ENCODE measurements at places on chromosomes 3 and 15.

GRCh38 chr3:67459796-67460195, 194.6 kb downstream of the SUCLG2 start:
- DNase-seq: no peak

DNA sequence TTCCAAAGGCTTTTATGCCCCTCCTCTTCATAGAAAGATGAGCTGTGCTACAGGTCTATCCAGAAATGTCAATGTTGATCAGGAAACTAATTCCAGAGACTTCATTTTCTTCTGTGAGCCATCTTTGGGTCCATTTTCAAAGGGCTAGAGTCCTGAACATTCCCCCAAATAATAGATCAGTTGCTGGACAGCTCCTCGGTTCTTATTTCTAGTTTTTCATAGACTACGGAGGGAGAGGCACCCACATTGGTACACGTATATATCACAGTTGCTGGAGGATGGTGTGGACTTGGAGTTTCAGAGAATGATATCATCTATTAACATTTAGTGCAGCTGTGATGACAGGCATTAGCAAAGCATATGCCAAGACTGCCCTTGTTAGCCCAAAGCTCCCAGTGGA, 59.1 kb downstream of the AGBL1 start:
- no peak for DNase-seq

- no peak for DNase-seq
Observed at GRCh38 chr3:112117841-112118571, 15.0 kb downstream of the GCSAM start.

- DNase-seq: no peak
Observed at GRCh38 chr15:62208884-62209283, 43.8 kb upstream of the C2CD4B start.

DNA sequence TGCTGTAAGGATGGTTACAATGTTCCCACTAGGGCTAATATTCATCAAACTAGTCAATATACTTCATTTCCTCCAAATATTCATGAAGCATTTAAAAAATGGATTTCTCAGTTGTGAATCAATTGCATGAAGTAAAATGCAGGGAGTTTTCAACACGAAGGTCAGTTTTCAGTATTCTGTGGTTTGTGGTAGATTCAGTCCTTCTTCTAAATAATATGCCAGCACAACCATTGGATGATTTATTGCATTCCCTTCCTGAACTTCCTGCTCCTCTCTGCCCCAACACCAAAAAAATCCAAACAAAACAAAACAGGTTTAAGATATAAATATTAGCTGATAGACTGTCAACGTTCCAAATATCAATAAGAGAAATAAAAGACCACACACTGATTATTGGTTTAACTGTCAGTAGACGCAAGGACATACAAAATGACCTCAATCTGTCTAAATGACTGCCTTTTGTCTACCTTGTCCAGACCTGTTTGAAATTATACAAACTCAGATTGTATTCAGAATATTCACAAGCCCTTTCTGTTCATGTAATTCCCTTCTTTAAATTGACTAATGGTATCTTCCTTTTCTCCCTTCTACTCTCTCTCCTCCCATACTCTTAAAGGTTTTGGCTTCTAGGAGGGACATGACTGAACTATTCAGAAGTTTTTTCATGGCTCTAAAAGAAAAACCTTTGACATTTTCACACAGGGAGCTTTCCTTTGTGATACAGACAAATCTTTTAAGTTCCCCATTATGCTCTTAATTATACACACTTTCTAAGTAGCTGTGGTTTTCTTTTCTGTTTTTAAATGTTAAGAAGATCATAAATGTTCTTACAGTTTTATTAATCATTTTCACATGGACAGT, 92.6 kb upstream of the STT3B start:
- no peak for DNase-seq

- DNase-seq: no peak
Observed at GRCh38 chr3:169836078-169836941, 23.6 kb upstream of the LRRC34 start.

DNA sequence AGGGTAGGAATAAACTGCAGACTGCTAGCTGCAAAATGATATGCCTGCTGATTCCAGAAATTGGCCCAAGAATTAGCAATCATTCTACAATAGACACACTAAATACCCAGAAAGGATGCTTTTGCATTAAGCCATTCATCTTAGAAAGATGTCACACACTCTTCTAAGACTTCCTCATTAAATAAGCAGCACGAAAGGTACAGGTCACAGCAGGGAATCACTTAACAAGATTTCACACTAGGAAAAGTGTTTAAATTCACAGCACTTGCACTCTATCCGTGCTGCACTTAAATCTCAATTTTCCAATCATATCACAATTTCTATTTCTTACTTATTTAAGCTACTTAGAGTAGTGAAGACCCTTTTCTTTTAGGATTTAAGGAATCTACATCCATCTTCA, 372.8 kb upstream of the CBLB start:
- DNase-seq: no peak

DNA sequence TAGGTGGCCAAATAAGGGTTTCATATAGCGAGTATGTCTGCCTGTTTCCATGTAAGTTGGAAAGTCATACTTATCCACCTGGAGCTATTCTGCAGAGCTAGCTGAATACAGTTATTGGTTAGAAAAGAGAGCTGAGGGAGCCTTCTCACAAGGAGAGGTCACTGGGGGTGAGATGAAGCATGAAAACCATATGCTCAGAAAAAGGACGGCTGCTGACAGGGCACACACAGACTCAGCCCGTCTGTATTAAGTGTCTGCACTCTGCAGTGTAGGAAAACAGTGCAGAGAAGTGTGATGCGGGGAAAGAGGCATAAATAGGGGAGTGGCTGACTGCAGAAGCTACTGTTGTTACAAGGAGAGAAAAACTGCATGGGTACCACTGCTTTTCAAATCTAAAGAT, 58.2 kb downstream of the C3orf70 start:
- no peak for DNase-seq

GRCh38 chr15:19944261-19944888, 597.2 kb downstream of the GOLGA6L6 start:
- DNase-seq: no peak

- DNase-seq: no peak
Observed at GRCh38 chr3:129058441-129059200, 2.0 kb upstream of the GP9 start.

DNA sequence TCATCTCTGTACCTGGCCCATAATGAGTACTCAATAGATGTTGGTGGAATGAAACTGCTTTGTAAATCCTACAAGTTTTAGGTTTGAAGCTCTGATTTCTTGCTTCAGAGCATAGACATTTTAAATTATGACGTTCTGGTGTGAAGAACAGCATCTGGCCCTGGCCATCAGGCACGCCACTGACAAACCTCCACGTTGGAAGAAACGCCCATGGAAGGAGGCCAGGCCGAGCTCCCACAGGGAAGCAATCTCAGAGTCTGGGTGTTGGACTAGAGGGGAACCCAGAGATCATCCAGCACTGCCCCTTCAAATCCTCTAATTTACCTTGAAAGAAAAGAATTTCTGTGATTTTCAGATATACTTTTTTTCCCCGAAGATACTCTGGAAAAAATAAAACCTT, 328.1 kb upstream of the RGMA start:
- DNase-seq: no peak

DNA sequence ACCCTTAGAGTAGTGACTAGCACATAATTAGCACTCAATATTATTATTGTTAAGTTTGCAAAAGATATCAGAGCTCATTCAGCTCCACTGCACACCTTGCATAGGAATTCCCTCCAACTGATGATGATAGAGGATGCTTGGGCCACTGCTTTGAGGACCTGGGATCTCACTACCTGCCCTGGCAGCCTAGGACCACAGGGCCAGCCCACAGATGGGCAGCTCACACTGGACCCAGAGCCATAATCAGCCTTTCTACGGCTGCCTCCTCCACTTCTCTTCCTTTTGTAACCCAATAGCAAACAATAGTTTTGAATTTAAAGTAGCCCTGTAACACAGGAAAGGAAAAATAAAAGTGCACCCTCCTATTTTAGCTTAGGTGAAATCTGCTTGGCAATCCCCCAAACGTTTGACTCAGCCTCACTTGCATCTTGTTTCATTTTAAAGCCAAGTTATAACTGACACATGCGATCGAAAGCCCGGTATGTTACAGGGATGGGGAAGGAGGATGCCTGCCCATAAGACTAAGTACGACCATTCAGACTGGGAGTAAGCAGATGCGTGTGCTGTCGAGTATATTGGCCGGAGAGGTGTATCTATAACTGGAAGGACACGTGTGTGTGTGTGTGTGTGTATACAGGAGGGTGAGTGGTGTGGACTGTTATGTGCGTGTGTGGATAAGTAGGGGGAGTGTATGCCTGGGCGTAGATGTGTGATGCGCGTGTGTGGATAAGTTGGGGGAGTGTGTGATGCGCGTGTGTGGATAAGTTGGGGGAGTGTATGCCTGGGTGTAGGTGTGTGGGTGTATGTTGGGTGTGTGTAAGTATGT, 65.9 kb downstream of the CPN2 start:
- DNase-seq: no peak

GRCh38 chr15:40249477-40250303, 10.8 kb downstream of the PAK6 start:
- DNase-seq: no peak

- DNase-seq: no peak
Observed at GRCh38 chr3:147462856-147463255, 53.7 kb downstream of the ZIC1 start.
